H1 (cell line): ENCODE measurements at places on chromosomes 16 and 17.

GRCh38 chr16:12311877-12312276 is 335.3 kb downstream of the SNX29 start:
- DNase-seq: no peak

DNA sequence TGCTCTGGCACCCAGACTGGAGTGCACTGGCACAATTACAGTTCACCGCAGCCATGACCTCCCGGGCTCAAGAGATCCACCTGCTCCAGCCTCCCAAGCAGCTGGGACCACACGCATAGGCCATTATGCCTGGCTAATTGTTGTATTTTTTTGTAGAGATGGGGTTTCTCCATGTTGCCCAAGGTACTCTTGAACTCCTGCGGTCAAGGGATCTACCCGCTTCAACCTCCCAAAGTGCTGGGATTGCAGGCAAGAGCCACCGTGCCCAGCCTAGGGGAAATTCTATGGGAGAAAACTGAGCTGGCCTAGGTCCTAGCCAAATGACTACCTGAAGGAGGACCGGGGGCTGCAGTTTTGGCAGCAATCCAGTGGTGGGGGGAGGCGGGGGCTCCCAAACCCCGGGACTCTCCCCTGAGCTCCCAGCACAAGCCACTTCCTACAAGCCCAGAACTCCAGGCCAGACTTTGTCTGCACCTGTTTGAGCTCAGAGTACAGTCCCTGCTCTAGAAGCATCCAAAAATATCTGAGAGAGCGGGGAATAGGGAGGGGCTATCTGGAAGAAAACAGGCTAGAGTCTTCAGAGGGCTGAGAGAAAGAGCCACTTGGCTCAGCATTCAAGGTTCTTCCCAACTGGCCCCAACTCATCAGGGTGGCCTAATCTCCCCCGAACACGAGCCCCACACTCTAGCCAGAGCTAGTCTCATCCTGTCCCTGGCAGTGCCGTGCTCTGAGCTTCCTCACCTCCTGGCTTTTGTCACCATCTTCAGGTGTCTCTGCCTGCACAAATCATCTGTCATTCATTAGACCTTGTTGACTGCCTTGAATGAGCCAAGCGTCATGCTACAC is 9.1 kb downstream of the SRL start:
- DNase-seq: no peak

GRCh38 chr16:88383401-88384221 is 852 bp downstream of the ZNF469 start:
- no peak for DNase-seq

DNA sequence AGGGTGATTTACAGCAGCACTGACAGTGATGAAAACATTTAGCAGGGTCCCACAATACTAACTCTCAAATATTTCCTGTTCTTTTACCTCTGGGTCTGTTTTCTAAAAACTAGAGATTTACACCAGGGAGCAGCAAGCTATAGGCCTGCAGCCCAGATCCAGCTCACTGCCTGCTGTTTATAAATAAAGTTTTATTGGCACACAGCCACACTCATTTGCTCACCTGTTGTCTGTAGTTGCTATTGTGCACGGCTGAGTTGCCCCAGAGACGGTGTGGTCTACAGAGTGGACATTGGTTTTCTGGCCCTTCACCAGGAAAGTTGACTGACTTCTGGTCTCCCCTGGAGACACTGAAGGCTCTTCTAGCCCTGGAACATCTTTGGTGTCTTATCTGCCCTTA is 16.3 kb upstream of the JPT2 start:
- DNase-seq: no peak

DNA sequence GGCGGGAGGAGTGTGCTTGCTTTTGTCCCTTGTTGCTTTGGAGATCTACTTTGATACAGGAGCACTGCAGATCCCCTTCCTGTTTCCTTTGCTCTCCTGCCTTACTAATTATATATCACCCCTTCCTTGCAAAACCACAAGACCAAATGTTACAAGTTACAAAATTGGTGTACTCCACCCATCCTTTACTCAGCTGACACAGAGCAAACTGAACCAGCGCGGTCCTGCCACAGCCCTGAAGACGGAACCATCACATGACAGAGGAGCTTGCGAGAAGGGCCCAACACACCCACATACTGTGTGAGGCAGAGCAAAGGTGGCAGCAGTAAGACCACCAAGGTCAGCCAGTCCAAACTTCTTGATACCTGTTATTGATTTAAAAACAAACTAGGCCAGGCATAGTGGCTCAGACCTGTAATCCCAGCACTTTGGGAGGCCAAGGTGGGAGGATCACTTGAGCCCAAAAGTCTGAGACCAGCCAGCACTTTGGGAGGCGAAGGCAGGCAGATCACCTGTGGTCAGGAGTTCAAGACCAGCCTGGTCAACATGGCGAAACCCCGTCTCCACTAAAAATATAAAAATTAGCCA is 33.2 kb downstream of the CYTH1 start:
- no peak for DNase-seq

GRCh38 chr17:5557485-5557884 is 26.8 kb downstream of the NLRP1 start:
- DNase-seq: no peak
